ENCODE measurements at places on chromosomes 1 and 21.

DNA sequence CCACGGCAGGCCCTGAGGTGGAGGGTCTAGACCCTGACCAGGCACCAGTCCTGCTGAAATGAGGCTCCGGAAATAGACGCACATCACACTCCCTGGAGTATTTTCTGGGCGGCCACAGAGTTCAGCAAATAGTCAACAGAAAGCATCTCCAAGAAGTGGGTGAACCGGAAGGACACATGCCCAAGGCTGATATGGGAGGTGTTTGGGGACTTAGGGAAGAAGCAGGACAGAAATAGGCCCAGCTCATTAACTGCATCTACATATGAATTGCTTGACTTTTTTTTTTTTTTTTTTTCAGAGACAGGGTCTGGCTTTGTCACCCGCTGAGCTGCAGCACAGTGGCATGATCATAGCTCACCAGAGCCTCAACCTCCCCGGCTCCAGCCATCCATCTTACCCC is 36.5 kb upstream of the GPR157 start:
- no peak for DNase-seq

DNA sequence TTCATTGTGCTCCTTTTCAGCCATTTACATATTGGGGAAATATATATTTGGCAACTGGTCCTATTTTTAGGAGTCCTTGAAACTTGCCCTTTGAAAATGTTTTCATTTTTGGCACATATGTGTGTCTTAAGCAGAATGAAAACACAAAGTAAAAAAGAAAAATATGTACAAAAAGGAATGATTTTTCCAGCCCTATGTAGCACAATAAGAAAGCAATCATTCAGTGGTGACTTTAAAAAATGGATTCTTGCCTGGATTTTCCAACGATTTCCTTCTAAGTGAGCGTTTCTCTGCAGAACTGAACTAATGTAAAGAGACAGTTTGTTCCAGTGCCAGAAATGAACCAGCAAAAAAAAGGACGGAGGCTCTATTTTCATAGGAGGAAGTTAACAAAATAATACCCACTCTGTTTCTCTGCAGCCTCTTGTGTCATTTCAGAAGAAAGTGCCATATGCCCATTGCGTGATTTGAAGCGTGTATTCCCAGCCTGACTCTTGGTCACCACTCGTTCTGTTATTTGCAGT is 340.1 kb downstream of the SETD4 start:
- no peak for DNase-seq

DNA sequence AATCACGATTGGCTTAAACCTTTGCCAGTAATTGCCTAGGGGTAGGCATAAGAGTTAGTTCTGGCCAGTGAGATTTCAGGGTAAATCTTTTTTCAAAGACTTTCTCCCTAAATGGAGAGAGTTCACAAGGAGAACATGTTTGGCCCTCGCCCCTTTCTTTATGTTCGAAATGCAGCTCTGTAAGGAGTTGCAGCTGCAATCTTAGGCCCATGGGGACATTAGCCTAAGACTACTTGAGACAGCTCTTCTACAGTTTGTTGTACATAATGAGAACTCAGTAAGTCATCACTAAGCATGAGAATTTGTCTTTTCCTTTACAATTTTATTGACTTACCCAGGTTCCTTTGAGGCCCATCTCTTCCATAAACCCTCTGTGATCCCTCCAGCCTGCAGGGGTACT is 40.4 kb upstream of the GADD45A start:
- no peak for DNase-seq

- no peak for DNase-seq
Measured at GRCh38 chr1:227043755-227044154, 103.7 kb downstream of the COQ8A start.

DNA sequence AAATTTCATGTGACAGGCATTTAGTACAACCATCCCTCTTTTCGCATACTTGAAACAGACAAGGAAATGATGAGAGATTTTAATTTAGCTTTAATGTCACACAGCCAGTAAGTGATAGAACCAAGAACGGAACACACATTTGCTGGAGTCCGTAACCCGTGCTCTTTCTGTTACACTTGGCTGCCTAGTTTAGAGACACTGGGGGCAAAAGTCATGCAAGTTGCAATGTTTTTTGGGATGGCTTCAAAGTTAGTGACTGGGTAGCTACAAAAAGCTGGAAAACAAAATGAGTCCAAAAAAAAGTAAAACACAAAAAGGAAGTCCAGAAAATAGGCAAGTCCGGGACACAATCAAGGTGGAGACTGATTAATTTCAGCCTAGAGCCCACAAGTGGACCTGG is 5.9 kb downstream of the NID1 start:
- no peak for DNase-seq

Measured in amniotic stem cell (primary cell).